ENCODE measurements at places on chromosomes 3 and 15.

DNA sequence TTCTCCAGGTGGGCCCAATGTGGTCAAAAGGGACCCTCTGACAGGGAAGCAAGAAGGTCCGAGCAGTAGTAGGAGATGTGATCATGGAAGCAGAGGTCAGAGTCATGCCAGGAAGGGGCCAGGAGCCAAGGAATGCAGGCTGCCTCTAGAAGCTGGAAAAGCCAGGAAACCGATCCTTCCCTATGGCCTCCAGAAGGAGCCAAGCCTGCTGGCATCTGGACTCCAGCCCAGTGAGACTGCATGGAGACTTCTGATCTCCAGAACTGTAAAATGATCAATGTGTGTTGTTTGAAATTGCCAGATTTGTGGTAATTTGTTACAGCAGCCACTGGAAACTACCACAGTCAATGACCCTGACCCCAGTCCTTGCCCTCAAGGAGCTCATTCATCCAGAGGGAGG lies 56.8 kb upstream of the SPATA12 start:
- no peak for DNase-seq

GRCh38 chr3:195818301-195818700 lies 6.6 kb upstream of the MUC4 start:
- DNase-seq: no peak

DNA sequence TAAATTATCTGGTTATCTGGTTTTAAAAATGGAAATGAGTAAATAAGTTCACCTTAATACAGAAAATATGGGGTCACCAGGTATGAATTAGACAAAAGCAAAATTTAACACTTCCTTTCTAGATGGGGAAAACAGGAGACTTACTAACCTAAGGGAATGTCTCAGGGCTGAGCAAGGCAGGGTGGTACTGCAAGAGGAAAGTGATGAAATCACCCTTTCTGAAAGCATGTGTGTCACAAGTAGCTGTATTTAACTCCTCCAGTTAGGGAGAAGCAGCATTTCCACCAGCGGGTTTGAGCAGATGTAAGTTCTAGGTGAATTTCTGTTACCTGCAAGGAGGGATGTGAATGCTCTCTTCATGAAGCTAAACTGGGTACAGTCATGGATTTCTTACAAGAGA lies 629.1 kb downstream of the MECOM start:
- no peak for DNase-seq

DNA sequence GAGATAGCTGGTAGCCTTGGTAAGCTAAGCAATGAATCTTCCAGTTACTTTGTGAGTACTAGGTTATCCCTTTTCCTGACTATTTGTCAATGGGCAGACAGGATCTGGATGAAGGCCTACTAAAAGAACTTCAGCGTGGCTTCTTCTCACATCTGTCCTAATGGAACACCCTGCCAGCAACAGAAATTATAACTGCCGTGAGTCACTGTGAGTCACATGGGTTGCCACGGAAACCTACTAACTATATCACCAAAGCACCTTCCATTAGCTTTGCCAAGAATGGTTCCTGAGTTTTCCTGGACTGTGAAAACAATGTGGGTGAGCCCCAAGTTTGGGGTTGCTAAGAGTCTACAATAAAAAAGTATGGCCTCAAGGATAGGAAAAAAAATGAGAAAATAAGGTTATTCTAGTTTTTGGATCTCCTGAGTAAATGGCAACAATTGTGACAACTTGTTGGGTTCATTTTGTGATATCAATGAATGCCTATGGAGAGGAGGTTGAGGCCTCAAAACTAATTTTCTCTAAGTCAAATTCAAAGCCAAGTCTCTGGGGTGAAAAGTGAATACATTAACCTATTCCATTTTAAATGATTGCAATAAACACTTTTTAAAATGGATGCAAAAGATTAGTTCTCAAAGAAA lies 195.1 kb upstream of the ICE2 start:
- DNase-seq: peak; percentile 58

GRCh38 chr15:63678393-63678792 lies 81.2 kb downstream of the FBXL22 start:
- DNase-seq: no peak

DNA sequence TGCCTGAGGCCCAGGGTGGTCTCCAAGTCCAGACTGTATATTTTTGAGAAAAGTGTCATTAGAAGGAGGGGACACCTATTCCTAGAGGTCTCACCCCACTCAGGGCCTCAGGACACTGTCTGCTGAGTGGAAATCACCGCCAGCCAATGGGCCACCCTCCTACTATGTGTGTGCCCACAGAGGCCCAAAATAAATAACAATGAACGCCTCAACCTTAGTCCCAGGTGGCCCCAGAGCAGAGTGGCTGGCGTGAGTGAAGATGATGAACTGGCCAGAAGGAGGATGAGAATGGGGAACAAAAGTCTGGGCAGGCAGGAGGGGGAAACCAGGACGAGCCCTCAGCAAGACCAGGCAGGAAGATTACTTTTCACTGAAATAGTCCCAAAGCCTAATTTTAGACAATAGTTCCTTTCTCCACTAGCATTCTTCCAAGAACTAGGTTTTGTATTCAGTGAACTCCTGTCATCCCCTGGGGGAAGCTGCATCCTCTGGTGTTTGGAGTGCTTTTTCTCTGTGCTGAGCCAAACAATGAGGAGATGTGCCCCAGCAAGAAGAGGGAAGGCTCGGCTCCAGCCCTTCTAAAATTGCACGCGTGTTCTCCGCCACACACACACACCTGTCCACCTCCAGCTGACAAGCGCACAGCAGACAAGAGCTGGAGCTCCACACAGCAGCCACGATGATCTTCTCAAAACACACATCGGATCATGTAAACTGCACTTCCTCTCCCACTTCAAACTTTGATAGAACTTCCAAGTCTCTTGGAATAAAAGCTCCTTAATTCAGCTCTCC lies 72.2 kb downstream of the ADCY5 start:
- DNase-seq: no peak

DNA sequence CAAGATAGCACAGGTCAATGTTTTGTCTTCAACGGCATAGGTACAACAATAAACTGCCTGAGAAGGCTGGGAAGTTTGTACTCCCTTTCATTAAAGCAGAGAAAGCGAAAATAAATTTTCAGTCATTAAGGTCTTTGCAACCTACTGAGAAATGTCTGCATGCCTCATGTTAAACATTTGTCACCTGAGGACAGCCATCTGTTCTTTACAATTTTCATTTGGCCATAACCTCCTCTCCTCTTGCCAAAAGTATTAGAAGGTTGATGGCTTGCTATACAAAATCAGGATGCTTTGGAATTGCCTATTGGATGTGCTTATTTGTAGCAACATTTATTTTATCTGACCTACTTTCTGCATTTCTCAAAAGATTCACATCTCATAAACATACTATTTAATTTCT lies 122.7 kb downstream of the GOLIM4 start:
- no peak for DNase-seq

DNA sequence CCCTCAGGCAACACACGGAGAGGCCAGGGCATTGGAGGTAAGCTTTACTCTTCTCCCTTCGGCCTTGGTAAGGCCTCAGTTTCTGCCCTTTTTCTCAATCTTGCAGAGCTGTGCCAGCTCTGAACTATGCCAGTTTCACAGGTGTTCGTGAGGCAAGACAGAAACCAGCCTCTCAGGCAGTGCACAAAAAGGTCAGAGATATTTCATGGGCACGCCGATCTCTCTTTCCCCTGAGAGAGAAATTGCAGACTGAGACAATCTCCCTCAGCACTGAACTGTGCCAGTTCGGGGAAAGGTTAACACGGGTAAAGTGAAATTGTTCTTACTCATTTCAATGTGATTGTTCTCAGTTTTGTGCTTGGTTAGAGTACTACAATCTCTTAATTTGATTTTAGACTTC lies 88.5 kb downstream of the GMNC start:
- DNase-seq: no peak

- DNase-seq: no peak
These were observed 128.1 kb upstream of the CCDC54 start for GRCh38 chr3:107249132-107249531.

- no peak for DNase-seq
These were observed 235.5 kb downstream of the SCAPER start for GRCh38 chr15:76669521-76670207.

- DNase-seq: no peak
These were observed 120.2 kb downstream of the LRRC28 start for GRCh38 chr15:99371180-99372103.

DNA sequence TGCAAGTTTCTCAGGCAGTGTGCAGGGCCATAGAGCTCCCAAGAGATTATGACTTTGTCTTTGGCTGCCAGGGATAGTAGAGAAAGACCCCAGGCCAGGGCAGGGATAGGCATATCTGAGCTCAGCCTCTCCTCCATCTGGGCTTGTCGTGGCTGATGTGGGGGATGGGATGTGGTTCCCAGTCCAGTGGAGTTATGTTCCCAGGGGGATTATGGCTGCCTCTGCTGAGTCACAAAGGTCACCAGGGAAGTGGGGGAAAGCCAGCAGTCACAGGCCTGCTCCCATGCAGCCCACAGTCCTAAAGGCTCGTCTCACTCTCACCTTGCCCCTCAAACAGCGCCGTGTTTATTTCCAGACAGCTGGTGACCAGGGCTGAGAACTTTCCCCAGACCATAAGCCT lies 354.9 kb downstream of the SI start:
- no peak for DNase-seq

DNA sequence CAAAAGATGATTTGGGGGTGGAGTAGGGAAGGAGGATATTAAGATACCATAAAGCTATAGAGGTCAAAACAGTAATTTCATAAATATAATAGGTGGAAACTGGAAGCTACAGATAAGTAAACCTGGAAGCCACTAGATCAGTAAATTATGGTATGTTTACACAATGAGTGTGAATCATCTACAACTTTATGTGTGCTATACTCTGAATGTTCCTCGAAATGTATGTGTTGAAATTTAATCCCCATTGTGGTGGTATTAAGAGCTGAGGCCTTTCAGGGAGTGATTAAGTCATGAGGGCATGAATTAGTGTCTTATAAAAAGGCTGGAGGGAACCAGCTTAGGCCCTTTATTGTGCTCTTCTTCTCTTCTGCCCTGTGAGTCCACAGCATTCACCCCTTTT lies 25.2 kb downstream of the EOMES start:
- DNase-seq: no peak

DNA sequence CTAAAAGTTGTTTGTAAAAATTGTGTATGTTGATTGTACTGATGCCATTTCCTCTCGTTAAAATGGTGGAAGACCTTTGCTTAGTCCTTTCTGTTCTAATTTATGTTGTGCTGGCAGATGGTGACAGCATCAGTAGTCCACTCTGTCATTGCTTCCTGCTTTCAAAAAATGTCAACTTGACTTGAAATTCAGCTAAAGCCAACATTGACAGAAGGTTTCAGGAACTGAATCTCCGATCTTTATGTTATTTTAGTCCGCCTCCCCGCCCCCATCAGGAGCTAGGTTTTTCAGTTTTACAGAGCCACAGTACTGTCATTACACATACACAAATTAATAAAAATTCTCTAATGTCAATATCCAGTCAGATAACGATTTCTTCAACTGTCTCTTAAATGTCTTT lies 1.5 kb downstream of the CEP63 start:
- no peak for DNase-seq

DNA sequence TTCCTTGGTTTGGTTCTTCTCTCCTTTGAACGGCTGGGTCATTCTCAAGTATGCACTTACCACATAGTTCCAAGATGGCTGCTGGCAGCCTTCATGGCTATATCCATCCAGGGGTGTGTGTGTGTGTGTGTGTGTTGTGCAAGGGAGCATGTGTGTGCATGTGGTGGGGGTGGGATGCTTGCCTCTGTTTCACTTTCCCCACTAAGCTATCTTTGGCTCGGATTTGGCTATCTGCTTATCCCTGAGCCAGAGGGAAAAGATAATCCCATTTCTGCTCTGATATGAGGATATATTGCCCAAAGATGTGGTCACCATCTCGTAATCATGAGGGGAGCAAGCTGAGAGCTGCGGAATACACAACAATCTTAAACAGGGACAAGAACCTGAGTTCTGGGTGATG lies 26.2 kb downstream of the ANAPC13 start:
- DNase-seq: no peak

DNA sequence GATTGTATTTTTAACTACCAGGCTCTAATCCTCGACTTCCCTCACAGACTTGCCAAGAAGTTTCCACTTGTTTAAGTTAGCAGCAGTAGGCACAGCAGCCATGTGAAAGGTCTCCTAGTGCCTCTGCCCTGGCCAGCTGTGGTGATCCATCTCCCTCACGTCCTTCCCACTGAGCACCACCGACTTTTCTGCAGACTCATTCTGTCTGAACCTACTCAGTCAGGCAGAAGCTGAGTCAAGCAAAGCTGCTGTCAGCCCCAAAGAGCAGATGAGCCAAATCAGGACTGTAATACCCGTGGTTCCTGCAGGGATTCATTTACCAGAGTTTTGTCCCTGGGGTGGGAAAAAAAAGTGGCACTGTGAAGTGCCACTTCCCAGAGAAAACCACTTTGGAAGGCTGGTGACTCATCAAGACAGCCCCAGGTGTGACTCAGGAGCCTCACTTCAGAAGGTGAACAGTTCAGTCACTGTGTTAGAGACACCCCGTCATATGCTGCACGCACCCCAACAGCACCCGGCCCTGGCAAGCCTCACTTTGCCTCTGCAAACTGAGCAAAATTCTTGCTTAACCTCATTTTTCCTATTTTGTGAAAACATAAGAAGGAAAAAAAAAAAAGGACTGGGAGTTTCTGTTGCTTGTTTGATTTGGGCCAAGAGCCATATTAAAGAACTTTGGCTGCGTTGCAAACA lies 76.0 kb downstream of the WWTR1 start:
- no peak for DNase-seq

- no peak for DNase-seq
These were observed 114.7 kb upstream of the FRMD4B start for GRCh38 chr3:69500604-69501003.

GRCh38 chr3:53253707-53254508 lies 1.9 kb downstream of the TKT start:
- no peak for DNase-seq

- DNase-seq: no peak
These were observed 82.3 kb upstream of the RNF7 start for GRCh38 chr3:141655801-141656200.

DNA sequence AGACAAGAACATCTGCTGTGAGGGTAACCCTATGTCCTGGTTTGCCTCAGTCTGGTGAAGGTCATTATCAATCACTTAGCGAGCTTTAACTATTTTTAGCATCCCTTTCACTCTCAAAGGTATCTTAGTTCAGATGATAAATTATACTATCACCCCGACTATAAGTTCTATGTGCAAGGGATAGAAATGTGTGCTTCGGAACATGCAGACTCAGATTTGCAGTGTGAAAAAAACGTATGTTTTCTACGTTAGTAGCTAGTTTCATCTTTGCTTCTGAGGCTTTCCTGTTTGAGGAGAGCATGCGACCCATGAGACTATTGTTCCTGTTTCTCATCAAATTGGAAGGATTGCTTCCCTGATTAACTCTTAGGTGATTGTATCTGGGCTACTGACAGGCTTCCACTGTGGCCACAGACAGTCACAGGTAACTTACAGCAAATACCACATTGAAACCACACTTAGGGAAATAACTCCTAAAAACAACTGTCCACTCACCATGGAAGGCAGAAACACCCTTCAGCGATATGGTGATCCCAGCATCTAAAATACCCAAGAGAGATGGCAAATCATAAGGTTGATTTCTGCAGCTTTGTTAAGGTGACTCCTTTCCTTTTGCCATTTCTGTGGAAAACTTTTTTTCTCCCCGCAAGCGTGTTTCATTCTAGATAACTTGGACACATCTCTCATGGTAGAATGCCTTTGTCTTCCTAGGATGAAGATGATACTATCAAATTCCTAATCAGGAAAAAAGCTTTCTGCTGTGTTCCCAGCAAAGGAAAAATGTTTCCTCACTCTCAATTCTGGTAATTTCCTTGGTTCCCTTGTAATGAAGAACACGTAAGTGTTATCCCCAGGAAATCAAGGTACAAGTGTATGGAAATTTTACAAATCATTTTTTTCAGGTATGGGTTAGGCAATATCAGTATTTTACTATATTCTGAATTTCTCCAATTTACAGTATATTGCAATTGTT lies 5.2 kb downstream of the GCSAM start:
- no peak for DNase-seq

Measured in NCI-H1105 (cell line).